Inflammatory macrophage treated with lipopolysaccharide for 1 hour (primary cell): ENCODE measurements at places on chromosomes 13 and 19.

GRCh38 chr19:18865973-18866799 is 29.8 kb downstream of the CERS1 start:
- peak; percentile 76 for DNase-seq

DNA sequence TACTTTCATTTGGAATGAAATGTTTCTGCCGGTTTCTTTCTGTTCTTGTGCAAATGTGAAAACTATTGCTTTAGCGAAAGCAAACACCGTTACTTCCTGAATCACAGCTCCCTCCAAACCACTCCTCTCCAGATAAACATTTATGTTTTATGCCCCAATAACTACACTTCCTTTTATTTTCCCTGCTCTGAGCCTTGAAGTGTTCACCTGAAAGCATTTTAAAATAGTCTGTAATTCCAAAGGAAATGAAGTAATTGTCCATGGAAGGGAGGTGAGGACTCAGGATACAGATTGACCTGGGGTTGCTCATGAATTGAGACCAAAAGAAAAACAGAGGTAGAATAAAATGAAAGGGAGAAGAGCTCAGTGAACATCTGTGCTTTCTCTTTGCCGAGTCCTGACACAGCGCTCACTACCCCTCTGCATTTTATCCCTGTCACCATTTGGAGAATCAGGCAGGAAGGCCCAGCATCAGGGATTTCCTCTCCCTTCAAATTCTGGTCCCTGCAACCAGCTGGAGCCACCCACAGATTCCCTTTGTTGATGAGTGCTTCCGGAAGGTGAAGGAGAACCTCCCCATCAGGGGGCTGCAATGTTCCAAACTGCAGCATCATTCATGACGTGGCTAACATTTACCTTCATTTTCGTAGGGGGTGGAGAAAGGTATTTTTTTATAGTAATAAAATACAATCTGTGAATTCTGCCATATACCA is 171.9 kb downstream of the ITGBL1 start:
- DNase-seq = peak; percentile 5

- no peak for DNase-seq
These were observed 753.6 kb downstream of the LIG4 start for GRCh38 chr13:107461751-107462150.

DNA sequence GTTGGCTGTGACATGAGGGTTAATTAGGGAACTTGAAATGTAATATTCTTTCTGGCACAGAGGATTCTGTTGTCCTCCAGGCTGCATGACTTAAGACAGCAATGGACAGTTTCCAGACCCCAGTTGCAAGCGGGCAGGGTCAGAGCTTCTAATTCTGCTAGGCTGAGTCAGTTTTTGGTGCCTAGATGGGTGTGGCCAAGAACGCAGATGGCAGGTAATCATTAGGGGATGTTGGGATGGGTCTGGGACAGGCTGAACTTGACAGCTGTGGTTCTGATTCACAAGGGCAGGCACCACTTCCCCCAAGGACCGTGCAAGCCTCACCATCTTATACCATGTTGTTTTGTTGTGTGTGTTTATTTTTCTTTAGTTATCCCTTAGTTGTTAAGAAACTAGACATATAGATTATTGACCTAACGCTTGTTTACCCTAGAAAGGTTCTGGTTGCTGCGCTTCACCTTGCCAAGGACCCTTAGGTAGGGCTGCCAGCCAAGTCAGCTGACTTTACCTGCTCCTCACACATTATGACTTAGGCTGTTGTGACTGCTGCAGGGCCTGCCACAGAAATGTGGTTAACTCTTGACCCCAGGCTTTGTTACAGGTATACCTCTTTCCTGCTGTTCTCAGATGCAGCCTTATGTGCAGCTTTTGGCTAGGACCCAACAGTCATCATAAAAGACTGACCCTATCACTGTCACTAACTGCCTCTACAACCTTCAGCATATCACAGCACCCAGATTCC is 117.7 kb upstream of the KLF12 start:
- no peak for DNase-seq

DNA sequence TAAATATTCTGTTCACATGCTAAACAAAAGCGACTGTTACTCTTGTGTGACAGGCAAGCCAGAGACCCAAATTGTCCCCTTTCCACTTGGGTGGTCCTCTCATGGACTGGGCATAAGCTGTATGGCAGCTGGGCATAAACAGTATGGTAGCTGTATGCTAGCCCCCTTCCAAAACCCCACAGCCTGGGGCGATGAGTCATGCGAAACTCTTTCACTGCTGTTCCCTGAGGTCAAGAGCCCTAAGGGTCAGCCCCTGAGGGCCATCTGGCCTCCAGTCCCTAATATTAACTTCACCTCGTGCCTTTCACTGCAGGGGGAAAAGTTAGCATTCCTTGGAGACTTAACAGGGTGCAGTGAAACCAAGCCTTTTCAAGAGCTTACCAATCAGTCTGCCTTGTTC is 45.6 kb upstream of the ZNF562 start:
- DNase-seq = no peak

GRCh38 chr13:44271915-44272341 is 101.7 kb upstream of the SERP2 start:
- no peak for DNase-seq

DNA sequence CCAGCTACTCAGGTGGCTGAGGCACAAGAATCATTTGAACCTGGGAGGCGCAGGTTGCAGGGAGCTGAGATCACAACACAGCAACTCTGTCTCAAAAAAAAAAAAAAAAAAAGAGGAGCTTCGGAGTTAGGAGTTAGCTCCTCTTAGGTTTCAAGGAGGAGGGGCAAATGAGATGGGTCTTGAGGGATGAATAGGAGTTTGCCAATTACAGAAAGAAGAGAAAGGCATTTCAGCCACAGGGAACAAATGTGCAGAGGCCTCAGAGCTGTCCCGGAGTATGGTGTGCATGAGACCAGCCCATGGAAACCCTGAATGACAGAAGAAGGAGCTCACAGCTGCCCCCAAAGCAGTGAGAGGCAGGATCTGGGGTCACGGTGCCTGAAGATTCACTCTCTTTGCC is 24.6 kb downstream of the TLE2 start:
- no peak for DNase-seq

DNA sequence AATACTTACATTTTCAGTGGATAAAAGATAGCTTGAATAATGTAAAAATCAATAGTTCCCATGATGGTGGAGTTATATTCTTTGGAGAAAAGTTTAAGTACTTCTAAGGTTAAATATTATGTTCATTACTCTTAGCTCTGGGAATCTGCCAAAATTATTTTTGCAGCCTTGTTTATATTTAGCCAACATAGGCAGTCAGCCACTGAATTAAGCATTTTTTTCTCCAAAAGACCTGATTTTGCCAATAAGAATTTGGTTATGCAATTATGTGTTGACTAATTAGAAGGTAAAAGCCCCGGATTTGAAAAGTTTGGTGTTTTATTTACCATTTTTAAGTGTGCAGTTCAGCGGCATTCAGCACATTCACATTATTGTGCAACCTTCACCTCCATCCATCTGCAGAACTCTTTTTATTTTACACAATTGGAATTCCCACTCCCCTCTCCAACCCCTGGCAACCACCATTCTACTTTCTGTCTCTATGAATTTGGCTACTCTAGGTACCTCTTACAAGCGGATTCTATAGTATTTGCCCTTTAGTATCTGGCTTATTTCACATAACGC is 90.1 kb upstream of the C1QTNF9B start:
- no peak for DNase-seq

DNA sequence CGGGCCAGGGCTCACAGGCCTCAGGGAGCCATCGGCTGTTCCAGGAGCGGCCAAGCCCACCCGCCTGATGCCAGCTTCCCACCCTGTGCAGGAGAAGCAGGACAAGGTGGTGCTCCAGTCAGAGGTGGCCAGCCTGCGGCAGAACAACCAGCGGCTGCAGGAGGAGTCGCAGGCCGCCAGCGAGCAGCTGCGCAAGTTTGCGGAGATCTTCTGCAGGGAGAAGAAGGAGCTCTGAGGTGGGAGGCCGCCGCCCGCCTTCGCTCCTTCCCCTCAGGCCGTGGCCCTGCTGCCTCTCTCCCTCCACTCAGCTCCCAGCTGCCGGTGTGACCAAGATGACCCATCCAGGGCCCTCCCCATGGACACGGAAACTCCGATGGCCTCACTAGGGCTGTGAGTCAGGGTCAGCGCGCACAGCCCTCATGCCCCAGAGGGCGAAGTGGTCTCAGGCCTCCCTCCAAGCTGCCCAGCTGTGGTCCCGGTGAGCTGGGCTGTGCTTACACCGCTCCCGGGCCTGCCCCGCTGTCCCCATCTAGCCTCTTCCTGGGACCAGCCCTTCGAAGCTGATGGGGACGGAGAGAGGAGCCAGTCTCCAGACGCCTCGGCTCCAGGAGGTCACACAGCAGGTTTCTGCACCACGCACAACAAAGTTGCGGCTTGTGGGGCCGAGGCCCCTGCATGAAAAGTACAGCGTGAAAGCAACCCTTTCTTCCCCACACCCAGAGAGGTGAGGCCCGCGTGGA is 17.8 kb downstream of the DPF1 start:
- no peak for DNase-seq

DNA sequence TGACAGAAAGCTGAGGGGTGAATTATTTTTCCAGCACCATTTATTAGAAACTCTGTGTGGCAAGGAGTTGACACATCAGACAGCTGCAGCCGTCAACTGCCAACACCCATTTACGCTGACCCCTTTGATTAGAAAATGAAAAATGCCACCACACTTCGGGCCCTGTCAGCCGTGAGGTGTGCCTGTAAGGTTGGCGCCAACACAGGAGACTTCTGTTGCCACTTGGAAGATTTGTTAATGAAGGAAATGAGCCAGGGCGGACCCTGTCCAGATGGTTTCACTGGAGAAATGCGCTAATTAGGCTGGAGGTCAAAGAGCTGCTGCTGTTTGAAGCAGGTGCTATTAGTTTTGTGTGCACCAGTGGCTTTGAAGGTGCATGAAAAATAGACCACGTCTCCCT is 297.5 kb downstream of the MTUS2 start:
- no peak for DNase-seq

DNA sequence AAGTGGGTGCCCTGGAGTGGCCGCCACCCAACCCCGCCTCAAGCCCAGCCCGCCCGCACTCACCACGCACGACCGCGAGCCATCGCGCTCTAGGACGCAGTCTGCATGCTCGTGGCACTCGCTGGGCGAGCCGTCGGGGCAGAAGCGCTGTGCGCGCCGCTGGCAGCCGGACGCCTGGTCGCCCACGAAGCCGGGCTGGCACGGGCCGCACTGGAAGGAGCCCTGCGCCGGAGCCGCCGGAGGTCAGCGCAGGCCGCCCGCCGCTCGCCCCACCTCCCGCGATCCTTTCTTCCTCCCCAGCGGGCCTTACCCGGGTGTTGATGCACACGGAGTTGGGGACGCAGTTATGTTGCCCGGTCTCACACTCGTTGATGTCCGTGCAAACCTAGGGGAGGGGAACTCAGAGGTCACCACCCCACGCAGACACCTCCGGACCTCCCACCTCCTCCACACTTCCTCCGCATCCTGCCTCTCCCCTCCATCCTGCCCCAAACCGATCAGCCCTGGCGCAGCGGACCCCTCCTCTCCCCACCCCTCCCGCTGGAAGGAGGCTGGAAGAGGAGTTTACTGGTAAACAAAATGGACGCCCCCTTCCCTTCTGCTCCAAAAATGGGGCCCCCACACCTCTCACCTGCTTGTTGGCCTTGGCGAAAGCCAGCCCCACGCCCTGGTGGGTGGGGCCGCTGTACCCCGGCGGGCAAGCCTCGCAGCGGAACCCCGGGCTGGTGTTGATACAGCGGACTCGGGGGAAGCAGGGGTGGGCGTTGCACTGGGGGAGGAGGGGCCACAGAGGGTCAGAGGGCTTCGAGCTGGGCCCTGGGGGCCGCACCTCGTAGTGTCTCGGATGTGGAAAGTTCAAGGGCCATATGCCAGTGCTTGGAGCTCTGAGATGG is 2.3 kb downstream of the COMP start:
- no peak for DNase-seq

- DNase-seq = no peak
These were observed 9.9 kb downstream of the IGFL1 start for GRCh38 chr19:46239193-46240024.

- DNase-seq = no peak
These were observed 6.8 kb downstream of the FREM2 start for GRCh38 chr13:38693641-38694040.

GRCh38 chr19:16381756-16382401 is 57.3 kb downstream of the KLF2 start:
- DNase-seq = no peak

DNA sequence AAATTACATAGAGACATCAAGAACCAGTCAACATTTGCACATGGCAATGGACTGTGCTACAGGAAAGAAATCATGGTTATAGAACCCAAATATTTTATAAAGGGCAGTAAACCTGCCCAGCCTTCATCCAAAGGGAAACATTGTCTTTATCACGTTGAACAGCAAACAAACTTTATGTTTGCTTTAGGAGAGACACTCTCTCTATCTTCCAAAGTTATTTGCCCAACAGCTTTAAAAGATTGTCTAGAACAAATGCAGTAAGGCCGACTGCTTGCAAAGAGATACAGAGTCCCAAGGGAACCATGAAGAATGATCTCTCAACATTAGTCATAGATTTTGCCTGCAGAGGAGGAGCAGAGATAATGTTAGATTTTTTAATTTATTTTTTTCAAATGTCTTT is 1323.5 kb upstream of the SLC10A2 start:
- no peak for DNase-seq

GRCh38 chr13:80548915-80549314 is 208.0 kb upstream of the SPRY2 start:
- DNase-seq = no peak

DNA sequence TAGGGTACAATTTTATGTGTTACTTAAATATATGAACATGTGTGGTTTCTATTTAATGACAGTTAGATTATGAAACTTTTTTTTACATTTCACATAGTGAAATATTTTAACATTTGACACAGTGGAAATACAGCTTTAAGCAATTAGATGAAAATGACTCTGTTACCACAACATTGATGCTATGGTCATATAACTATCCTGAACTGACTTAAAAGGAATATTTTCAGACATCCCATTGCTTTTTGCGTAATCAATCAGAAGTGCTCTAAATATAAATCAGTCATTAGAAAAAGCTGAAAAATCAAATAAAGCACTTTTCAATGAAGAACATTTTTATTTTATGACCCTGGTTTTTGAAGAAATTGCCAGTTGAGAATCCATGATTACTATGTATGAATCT is 80.3 kb downstream of the UFM1 start:
- no peak for DNase-seq

GRCh38 chr13:77507931-77508776 is 27.4 kb upstream of the SCEL start:
- no peak for DNase-seq

- no peak for DNase-seq
These were observed 184.2 kb downstream of the PTPRS start for GRCh38 chr19:5156231-5156986.

- no peak for DNase-seq
These were observed 409.9 kb downstream of the MZT1 start for GRCh38 chr13:72317346-72318109.

DNA sequence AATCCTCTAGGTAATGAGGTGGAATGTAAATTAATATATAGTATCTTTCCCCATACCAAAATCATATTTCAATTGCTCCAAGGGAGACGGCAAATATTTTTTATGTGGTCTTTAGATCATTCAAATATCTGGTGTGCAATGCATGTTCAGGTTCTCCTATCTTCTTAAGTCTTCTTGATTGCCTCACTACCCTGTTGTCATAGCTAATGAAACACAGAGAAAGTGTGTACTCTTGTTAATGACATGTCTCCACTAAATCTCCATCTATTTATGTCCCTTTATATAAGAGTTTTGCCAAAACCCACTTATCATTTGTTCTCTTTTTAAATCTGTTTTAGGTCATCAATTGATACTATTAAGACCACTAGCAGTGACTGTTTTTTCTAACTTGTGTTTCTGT is 6.6 kb downstream of the STARD13 start:
- DNase-seq = no peak
